Renal pelvis (tissue), 12 donors: ENCODE measurements at places on chromosomes 5 and 9. TPM values are rescaled to one million over a fixed set of nuclear protein-coding genes. Genes with fewer than 3 reads are reported as not detected.

- DNase-seq = no peak
These were observed 966.0 kb upstream of the COX7C start for GRCh38 chr5:85651731-85652130.

GRCh38 chr5:151374539-151374938, 27.2 kb upstream of the SLC36A2 start:
- no peak for DNase-seq

GRCh38 chr5:151315998-151316597, 12.5 kb upstream of the SLC36A3 start:
- peak; percentile 57 for DNase-seq

Gene CAPSL
- 5.6 TPM for polyA plus RNA-seq

Gene HCN1
- polyA plus RNA-seq = 0.04 TPM

Gene MINAR2
- not detected for polyA plus RNA-seq
